Fibroblast of skin of abdomen (primary cell): ENCODE measurements at places on chromosomes 2 and 18.

DNA sequence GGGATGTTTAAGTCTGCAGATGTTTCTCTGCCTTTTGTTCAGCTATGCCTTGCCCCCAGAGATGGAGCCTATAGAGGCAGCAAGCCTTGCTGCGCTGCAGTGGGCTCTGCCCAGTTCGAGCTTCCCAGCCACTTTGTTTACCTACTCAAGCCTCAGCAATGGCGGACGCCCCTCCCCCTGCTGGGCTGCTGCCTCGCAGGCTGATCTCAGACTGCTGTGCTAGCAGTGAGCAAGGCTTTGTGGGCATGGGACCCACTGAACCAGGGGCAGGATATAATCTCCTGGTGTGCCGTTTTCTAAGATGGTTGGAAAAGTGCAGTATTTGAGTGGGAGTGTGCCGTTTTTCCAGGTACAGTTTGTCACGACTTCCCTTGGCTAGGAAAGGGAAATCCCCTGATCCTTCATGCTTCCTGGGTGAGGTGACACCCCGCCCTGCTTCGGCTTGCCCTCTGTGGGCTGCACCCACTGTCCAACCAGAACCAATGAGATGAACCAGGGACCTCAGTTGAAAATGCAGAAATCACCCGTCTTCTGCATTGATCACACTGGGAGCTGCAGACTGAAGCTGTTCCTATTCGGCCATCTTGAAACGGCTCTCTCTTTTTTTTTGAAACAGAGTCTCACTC lies 27.6 kb upstream of the ADAM23 start:
- DNase-seq, result no peak

GRCh38 chr18:77815666-77816338 lies 566.2 kb downstream of the GALR1 start:
- no peak for DNase-seq

- DNase-seq, result no peak
Measured at GRCh38 chr2:1751767-1752725, 7.7 kb upstream of the PXDN start.

GRCh38 chr2:222833410-222833809 lies 27.4 kb upstream of the ACSL3 start:
- no peak for DNase-seq

DNA sequence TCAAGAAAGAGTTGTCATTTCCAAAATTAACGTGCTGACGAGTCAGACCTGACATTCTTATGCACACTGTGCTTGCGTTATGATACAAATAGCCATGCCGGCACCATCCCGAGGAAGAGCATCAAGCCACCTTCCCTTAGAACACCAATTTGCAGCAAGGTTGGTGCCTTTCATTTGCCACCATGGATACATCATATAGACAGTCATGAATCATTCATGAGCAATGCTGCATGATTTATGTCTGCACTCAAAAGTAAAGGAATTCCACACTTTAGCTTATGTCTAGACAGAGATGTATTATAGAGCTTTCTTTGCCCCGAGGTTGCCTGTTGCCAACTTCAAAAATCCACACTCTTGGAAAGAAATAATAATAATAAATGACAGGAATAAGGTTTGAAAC lies 166.9 kb downstream of the VWC2L start:
- peak; percentile 26 for DNase-seq

DNA sequence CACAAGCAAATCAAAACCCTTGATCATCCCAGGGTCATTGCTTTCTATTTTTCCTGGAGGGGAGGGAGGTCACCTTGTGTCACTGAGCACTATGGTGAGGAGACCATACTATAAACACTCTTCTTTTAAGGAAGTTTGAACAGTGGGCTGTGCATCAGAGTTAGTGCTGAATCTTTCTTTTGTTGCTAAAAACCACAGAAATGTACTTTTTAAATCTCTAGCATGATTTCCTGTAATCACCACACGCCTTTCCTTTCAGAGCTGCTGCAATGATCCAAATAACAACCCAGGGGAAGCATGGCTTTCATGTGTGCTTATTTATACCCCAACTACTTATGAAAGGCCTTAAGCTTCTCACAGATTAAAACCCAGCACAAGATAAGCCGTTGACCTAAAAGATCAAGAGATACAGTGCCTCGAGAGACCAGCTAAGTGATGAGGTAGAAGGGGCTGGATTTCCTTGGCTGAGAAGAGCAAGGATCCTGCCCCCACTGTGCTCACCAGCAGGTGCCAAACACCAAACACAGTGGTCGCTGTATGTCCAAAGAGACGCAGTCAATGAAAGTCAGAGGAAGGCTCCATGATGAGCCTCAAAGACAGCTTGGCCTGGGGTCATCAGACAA lies 34.7 kb downstream of the TRABD2A start:
- peak; percentile 28 for DNase-seq

GRCh38 chr2:191895743-191896142 lies 48.9 kb upstream of the CAVIN2 start:
- DNase-seq, result no peak

GRCh38 chr2:223238301-223238700 lies 186.3 kb downstream of the KCNE4 start:
- DNase-seq, result peak; percentile 60

- DNase-seq, result peak; percentile 29
Measured at GRCh38 chr2:27308359-27308881, at the start of gene UCN. Gene UCN, minus strand, starts transcription at chr2:27308445. Its CDS starts 550 bp downstream, at chr2:27307895.

- no peak for DNase-seq
Measured at GRCh38 chr2:240573516-240574385, 5.5 kb downstream of the RNPEPL1 start.

- peak; percentile 81 for DNase-seq
Measured at GRCh38 chr2:128500138-128500800, 181.6 kb upstream of the HS6ST1 start.
